ENCODE measurements at places on chromosomes 4 and X. TPM values are rescaled to one million over a fixed set of nuclear protein-coding genes. Genes with fewer than 3 reads are reported as not detected.

The ARMCX4 gene
- polyA plus RNA-seq, result 9.3 TPM

The AMTN gene
- not detected for polyA plus RNA-seq

The GALNTL6 gene
- polyA plus RNA-seq, result 0.10 TPM

The LGI2 gene
- 0.82 TPM for polyA plus RNA-seq

The L1CAM gene
- polyA plus RNA-seq, result 7.8 TPM

The SUPT20HL1 gene
- not detected for polyA plus RNA-seq

The LPAR4 gene
- polyA plus RNA-seq, result 13.0 TPM

DNA sequence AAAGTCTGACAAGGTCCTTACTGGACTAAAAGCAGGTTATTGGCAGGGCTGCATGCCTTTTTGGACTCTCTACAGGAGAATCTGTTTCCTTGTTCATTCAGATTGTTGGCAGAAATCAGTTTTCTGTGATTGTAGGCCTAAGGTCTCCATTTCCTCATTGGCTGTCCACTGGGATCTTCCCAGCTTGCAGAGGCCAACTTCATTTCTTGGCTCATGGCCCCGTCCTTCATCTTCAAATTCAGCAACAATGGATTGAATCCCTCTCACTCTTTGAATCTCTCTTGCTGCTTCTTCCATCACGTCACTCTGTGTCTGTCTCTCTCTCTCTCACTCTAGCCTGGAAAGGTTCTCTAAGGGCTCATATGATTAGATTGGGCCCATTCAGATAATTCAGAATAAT lies 14.9 kb upstream of the GLUD2 start:
- H3K27me3 ChIP-seq, result no peaks in the 10 kb centered on the region
- DNase-seq, result no peak
- H3K4me3 ChIP-seq, result no peak overlapping the region
- no peaks in the 10 kb centered on the region for H3K36me3 ChIP-seq

DNA sequence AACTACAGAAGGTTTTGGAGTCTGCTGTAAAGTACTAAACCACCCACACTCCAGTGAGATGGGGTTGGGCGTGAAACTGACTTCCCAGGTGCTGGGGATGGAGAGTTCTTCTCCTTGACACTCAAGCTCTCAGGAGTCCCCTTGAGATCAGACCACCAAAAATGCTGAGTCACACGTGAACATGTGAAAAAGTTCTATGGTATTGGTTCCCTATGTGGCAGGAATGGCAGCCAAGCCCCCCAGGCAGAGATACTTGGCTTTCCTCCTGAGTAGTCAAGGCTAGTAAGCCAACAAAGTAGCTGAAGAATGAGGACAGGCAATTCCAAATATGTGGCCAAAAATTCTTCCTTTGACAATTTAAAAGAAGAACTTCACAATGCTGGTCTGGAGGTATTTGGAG lies 222.0 kb upstream of the ADAMTS3 start:
- H3K4me3 ChIP-seq, result no peak overlapping the region
- no peak for DNase-seq
- H3K4me1 ChIP-seq, result no peaks in the 10 kb centered on the region
- H3K36me3 ChIP-seq, result no peaks in the 10 kb centered on the region
- no peak overlapping the region for H3K27ac ChIP-seq

DNA sequence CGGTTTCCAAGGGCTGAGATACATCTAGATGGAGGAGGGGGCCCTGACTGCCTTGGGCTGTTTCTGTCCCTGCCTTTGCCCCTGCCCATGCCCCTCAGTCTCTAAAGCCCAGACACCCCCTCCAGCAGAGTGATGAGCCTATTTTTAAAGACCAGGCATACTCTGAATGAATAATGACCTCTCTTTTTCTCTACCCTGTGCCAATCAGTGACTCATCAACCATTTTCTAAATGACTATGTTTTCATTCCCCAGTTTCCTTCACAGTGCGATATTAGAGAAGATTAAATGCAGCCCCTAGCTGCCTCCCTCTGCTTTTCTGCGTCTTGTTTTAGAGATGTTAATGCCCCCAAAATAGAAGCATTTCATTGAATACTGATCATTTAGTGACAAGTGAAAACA lies 15.5 kb upstream of the NHS start:
- DNase-seq, result no peak
- H3K4me1 ChIP-seq, result no peaks in the 10 kb centered on the region
- no peaks in the 10 kb centered on the region for H3K36me3 ChIP-seq
- H3K27ac ChIP-seq, result no peak overlapping the region

DNA sequence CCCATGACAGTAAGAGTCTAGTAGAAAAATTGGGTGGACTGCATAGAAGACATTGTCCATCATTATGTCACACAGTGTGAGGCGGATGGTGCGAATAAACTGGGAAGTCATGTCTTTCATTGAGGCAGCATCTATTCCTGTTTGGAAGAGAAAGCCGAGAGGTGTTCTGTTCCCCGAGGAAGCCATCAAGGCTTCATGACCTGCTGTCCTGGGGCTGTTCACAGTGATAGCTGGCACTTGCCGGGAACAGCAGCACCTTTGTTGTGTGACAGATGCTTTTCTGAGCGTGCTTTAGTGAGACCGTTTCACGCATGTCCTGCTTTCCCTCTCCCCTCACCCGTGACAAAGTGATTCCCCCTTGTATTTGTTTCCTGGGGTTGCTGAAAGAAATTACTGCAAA lies 20.3 kb downstream of the RGS12 start:
- no peaks in the 10 kb centered on the region for H3K27me3 ChIP-seq
- no peaks in the 10 kb centered on the region for H3K4me1 ChIP-seq
- no peak overlapping the region for H3K4me3 ChIP-seq
- no peak for DNase-seq
- no peak overlapping the region for H3K27ac ChIP-seq
- H3K36me3 ChIP-seq, result no peaks in the 10 kb centered on the region

DNA sequence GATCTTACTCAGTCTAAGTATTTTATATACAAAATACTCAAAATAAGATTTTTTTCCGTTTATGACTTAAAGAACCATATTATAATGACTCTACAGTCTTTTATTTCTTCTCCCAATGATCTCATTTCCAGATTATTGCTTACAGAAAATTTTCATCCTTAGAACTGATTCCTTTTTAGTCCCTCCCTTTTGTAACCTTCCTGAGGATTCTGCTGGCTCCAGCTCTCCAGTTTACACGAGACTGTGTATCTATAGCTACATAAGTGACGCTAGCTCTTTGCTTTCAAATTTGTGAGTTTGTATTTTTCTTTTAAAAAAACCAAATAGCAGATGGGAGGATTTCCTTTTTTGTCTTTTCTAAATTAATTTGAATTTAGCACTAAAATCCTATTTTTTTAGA lies 24.0 kb downstream of the FHDC1 start:
- peaks cover 16% of the 10 kb centered on the region for H3K36me3 ChIP-seq
- no peak overlapping the region for H3K4me3 ChIP-seq
- DNase-seq, result no peak

DNA sequence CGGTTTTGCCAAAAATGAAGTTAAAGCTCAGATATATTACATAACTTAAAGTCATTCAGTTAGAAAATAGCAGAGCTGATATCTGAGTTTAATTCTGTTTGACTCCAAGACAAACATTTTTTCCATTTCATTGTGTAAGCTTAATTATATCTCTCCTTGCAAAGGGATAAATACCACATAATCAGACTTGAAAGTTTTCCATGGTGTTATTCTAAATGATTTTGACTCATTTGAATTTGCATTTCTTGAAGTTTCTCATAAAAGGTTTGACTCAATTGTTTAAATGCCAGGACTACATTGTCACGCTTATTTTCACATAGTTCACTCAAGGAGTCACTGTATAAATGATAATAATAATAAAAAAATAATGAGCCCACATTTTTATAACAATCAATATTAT lies 39.4 kb upstream of the DDX60 start:
- no peaks in the 10 kb centered on the region for H3K36me3 ChIP-seq
- H3K27me3 ChIP-seq, result no peaks in the 10 kb centered on the region
- H3K4me3 ChIP-seq, result no peak overlapping the region
- no peak overlapping the region for H3K27ac ChIP-seq
- H3K4me1 ChIP-seq, result no peaks in the 10 kb centered on the region

- no peaks in the 10 kb centered on the region for H3K27me3 ChIP-seq
- no peak overlapping the region for H3K4me3 ChIP-seq
- H3K36me3 ChIP-seq, result no peaks in the 10 kb centered on the region
- H3K27ac ChIP-seq, result no peak overlapping the region
- H3K4me1 ChIP-seq, result no peaks in the 10 kb centered on the region
Observed at GRCh38 chrX:94065091-94065490, 391.1 kb downstream of the FAM133A start.

DNA sequence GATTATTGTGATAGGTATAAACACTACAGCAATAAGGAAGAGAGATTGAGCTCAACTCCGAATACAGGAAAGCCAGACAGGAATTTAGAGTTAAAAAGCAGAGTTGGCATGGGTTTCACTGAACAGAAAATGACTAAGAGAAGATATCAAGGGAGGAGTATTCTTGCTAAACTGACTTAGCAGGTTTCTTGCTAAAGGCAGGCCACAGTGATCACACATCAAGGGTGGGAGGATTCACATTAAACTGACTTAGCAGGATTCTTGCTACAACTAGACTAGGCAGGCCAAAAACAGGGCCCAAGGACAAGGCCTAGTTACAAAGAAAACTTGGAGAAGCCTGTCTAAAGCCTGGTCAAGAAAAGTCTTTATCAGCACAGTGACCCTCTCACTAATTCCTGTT lies 195.1 kb downstream of the MAGEB5 start:
- H3K4me3 ChIP-seq, result no peak overlapping the region
- no peaks in the 10 kb centered on the region for H3K36me3 ChIP-seq
- no peaks in the 10 kb centered on the region for H3K27me3 ChIP-seq
- H3K27ac ChIP-seq, result no peak overlapping the region

DNA sequence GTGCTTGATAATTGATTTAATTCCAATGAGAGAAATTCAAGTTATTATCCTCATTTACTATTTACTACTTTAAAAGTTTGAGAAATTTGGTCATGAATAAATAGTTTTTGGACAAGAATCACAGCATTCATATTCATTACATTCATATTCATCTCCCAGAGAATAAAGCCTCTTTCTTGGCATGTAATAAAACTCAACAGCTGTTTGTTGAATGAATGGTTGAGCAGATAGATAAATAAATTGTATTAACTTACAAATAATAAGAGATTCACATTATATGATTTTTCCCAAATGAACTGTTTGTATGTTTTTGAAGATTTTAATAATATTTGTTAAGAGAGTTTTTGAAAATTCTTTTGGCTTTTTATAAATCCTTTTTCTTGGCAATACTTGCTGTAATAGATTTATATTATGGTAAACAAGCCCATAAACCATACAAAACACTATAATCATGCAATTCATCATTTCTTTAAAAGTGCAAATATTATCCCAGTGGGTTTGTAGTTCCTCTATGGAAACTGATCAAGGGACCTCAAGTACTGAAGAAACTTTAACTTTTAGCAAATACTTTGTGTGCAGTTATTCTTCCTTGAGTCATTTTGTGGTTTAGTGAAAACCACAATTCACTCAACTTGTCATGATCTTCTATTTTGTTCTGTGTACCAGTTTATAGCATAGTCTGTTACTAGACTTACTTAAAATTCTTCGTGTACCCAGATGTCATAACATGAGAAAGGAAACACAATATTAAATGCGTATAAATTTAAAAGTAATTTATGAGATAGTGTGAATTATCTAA lies 371.8 kb downstream of the ADGRL3 start:
- H3K27me3 ChIP-seq, result no peaks in the 10 kb centered on the region
- H3K4me3 ChIP-seq, result no peak overlapping the region
- DNase-seq, result no peak

DNA sequence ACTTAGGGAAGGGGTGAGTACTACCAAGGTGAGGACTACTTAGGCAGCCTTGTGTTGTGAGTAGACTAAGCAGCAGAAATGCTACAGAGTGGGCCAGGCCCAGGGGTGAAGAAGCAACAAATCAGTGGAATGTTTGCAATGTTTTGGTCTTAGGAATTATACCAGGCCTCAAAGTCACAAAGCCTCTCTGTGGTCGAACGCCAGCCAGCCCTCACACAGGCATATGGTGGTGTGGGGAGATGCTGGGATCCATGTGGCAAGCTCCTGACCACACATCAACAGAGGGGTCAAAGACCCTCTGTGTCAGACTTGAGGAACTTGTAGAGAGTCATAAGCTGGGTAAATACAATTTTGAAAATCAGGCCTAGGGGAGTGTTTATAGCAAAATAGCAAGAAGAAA lies 153.8 kb upstream of the KLF3 start:
- no peak overlapping the region for H3K27ac ChIP-seq
- H3K36me3 ChIP-seq, result no peaks in the 10 kb centered on the region
- no peaks in the 10 kb centered on the region for H3K27me3 ChIP-seq
- H3K4me3 ChIP-seq, result no peak overlapping the region

DNA sequence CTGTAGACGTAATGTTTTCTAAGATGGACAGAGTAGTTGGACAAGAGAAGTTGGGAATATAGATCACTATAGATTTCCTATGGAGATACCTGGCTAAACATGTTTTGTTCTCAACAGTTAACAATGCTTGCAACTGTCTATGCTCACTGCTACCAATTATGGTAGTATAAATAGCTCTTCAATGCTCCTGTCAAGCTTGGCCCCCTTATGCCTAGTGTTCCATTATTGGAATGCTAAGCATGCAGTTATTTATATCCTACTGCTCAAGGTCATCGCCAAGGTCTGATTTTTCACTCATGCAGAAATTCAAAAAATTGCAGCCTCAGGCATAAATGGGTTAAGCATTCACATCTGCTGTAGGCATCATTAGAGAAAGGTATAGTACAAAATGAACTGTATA lies 519.0 kb downstream of the IL15 start:
- no peaks in the 10 kb centered on the region for H3K36me3 ChIP-seq
- H3K27me3 ChIP-seq, result no peaks in the 10 kb centered on the region
- no peak overlapping the region for H3K4me3 ChIP-seq
- no peak overlapping the region for H3K27ac ChIP-seq

DNA sequence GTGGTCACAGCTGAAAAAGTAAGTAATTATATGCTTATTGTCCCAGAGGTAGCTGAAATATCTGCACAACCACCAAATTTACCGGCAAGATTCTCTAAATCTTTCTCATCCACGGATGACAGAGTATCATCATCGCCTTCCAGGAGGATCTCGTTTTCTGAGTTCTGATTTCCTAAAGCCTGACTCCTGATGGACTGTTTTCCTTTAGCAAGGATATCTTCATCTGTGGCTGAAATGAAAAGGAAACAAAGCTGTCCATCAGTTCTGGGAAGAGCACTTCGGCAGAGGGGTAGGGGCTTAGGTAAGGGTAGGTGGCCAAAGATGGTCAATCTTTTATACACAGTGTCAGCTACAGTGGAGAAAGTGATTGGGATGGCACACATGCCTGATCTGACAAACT lies 8.7 kb downstream of the MAB21L2 start:
- no peak overlapping the region for H3K4me3 ChIP-seq
- no peaks in the 10 kb centered on the region for H3K36me3 ChIP-seq
- peaks cover 13% of the 10 kb centered on the region for H3K27me3 ChIP-seq

GRCh38 chr4:30854531-30854930 lies 134.4 kb downstream of the PCDH7 start:
- no peaks in the 10 kb centered on the region for H3K27me3 ChIP-seq
- H3K4me3 ChIP-seq, result no peak overlapping the region
- H3K27ac ChIP-seq, result no peak overlapping the region
- DNase-seq, result no peak
- peaks cover 17% of the 10 kb centered on the region for H3K4me1 ChIP-seq

Measured in GM23338 (cell line).